ENCODE measurements at places on chromosomes 12 and 14.

- no peak for DNase-seq
Observed at GRCh38 chr12:67958187-67958586, 31.1 kb upstream of the IFNG-AS1 start.

- DNase-seq, result no peak
Observed at GRCh38 chr12:21472197-21472823, 29.1 kb downstream of the RECQL start.

DNA sequence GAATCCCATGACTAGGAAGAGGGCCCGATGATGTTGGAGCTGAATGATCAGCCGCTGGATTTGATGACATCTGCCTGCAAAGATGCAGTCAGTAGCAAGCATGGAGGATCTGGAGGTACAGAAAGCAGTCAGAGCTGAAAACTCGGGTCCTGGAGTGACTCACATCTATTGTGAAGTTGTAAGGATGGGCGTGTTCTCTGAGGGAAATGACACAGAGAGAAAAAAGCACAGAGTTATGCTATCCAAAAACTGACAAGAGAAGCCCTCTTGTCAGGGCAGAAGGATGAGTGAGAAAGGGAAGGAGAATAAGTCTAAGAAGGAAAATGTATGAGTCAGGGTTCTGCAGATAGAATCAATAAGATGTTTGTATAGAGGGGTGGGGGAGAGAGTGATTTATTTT lies 380.4 kb upstream of the CCDC196 start:
- DNase-seq, result no peak

- DNase-seq, result no peak
Observed at GRCh38 chr12:97938031-97938430, 475.4 kb downstream of the RMST start.

- no peak for DNase-seq
Observed at GRCh38 chr12:40833818-40834217, 141.6 kb downstream of the CNTN1 start.

GRCh38 chr14:51225751-51226150 lies 14.3 kb upstream of the TMX1 start:
- DNase-seq, result no peak
